ENCODE measurements at places on chromosomes 7 and 10.

DNA sequence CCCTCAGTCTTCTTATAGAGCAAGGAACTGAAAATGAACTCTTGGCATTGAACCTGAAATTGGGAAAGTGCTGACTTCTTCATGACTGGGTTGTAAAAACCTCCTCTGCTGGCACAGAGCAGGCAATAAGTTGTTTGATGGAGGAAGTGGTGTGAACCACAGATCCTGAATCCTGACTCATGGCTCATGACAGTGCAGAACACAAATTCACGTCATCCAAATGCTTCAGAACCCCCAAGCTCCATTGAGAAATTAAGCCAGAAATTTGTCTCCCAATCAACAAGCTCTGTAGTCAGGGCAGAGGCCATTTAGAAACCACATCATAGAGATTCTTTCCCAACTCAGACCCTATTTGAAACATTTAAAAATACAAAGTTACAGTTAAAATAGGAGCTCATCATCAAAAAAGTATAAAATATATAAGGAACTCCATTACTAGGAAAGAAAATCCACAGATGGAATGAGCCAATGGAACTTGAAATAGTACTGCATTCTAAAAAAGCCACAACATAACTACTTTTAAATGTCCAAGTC lies 10.3 kb upstream of the STK17A start:
- peak; percentile 99 for DNase-seq

DNA sequence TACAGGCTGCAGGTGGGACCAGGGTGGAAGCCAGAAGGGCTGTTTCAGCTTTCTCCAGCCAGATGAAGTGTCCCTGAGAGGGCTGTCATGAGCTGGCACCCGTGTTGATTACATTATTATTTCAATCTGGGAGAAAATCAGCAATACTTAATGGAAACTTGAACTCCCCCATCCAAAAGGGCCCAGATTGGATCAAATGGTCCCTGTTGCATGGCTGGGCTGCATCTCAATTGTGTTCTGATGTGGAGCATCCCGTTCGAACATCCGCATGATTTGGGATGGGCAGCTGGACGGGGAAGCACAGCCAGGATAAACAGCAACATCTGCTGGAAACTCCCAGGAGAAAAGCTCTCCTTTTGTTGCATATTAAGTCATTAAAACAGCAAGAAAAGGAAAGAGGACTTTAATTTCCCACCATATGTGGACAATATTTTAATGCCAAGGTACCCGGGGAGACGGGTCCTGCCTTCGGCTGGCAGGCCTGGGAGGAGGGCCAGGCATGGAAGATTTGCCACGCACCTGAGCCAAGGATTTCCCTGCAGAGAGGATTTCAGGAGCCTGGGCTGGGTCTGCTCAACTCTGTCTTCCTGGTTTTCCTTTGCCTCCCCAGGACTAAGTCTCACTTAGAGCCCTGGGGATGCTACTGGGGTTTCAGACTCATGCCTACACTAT lies 52.4 kb downstream of the NPTX2 start:
- DNase-seq: no peak

DNA sequence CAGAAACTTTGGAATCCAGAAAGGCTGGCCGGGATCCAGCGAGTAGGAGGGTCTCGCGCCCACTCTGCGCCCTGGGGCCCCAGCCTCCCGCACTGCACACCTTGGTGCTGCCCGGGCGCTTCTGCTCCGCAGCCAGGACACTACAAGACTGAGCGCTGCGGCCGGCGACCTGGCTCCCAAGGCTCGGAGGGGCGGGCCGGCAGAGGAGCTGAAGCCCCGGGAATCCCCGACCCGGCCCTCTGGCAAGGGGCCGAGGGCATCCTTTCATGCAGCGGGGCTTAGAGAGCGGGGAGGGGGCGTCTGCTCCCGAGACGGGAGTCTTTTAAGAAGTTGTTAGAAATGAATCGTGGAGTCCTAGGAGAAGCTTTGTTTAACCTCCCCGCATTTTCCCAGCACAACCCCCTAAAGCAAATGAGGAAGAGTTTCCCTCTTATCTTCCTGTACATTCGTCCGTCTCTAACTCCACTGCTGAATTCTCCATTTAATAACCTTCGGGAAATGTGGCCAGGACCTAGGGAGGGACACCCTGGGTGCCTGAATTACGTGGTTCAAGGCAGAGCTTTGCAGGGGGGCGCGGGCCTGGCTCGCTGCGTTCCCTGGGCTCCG lies 1.1 kb downstream of the VWC2 start:
- no peak for DNase-seq

GRCh38 chr10:63717027-63717715 lies 196.0 kb downstream of the REEP3 start:
- DNase-seq: no peak

DNA sequence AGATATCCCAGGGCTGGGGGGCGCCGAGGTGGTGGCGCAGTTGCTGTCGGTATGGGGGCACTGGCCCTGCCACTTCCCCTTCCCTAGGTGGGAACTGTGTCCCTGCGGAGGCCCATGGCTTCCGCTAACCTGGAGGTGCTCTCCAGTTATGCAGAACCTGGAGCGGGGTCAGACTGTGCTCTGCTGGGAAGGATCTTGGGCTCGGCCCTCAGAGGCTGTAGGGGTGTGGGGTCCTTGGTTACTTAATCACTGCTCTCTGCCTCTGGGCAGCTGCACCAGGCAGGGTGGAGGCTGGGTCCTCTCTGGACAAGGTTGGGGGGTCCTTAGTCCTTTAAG lies 2.4 kb downstream of the BRI3 start:
- DNase-seq: no peak

DNA sequence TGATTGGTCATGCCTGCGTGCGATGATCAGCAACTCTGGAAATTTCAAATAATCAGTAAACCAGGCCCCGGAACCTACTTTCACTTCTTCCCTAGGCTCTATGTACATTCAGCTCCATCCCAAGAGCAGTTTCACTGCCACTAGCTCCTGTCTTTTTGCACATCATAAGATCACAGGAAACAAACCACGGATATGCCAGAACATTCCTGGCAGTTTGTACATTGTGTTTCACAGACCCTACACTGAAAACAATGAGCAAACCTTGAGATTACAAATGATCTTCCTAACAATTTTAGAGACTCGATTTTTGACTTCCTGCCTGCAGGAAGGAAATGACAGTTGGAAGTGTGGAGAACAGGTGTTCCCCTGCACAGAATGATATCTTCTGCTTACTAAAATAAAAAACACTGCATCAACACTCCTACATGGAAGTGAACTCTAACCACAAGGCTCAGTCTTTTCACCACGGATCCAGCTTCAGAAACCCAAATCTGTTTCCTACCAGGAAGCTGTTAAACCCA lies 7.6 kb upstream of the TMEM236 start:
- DNase-seq: peak; percentile 38

DNA sequence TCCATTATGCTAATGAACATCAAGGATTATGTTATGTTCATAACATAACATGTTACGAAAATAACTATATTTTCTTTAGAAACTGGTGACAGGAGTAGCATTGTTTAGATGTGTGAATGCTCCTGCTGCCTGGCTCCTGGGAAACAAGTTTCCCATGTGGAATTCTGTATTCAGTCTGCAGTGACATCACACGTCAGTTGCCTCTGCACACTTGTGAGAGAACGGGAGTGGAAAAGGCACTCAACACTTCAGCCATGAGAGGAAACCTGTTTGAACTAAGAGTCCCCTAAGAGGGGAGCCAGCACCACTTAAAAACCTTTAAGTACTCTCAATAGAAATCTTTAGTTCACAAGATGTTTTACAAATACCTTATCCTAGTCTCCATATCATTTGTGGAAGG lies 140.3 kb upstream of the FAM20C start:
- no peak for DNase-seq

DNA sequence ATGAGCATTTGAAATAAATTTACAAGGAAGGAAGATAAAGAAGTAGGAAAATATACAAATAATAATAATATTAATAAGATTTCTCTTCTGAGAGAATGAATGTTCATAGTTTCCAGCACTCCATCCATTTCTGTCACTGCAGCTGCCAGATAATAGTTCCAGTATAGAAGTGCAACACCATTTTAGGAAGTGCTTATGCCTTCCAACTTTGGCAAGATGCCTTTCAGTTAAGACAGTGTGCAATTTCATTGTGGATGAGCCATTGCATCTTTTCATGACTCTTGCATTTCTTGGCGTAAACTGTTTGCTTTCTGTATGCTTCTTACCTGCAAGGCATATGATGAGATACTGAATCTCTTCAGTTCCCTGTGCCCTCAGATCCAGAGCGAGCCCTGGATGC lies 185.0 kb downstream of the PDE1C start:
- peak; percentile 36 for DNase-seq

DNA sequence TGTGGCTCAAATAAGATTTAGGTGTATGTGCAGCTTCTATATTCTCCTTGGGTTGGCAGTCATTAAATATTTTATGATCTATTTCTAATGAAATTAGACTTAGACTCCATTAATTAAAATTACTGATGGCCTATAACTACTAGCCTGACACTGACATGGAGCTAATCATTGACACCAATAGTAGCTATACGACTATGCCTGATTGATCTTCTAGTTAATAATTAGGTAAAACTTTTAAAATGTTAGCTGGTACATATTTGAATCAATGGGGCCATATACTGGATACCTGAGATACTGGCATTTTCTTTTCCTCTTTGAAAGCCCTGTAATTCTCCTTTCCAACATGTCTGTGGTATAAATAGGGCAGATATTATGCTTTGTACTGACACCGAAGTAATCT lies 14.4 kb downstream of the WEE2 start:
- no peak for DNase-seq

DNA sequence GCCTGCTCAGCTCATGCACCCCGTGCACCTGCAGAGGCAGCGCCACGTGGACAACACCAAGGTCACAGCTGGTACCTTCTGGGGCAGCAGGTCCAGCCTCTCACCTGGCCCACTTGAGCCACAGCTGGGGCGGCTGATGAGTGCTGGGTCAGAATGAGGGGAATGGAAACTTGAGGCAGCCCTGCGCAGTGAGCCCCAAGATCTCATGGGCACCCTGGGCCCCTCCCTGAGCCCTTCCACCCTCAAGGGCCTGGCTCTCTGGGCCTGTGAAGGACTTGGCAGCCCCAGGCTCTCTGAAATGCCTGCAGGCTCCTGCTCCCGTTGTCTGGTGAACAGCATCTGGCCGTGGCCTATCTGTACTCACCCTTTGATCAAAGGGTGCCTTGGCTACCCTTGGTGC lies 112.7 kb downstream of the TCERG1L start:
- DNase-seq: no peak

DNA sequence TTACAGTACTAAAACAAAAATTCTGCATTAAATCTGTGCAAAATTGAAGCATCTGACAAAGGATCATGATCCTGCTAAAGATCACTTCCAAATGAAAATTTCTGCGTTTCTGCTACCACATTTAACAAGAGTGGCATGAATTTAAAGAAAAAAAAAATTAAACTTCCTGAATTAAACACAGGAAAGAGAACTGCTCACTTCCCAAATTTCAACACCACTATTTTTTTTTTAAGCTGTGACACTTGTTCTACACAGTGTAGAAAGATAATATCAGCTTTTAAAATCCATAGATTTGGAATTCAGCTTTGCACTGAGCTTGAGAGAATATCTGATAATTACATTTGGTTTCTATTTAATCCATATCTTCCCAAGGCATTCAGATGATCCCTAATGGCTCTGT lies 73.6 kb downstream of the EPC1 start:
- DNase-seq: peak; percentile 66

DNA sequence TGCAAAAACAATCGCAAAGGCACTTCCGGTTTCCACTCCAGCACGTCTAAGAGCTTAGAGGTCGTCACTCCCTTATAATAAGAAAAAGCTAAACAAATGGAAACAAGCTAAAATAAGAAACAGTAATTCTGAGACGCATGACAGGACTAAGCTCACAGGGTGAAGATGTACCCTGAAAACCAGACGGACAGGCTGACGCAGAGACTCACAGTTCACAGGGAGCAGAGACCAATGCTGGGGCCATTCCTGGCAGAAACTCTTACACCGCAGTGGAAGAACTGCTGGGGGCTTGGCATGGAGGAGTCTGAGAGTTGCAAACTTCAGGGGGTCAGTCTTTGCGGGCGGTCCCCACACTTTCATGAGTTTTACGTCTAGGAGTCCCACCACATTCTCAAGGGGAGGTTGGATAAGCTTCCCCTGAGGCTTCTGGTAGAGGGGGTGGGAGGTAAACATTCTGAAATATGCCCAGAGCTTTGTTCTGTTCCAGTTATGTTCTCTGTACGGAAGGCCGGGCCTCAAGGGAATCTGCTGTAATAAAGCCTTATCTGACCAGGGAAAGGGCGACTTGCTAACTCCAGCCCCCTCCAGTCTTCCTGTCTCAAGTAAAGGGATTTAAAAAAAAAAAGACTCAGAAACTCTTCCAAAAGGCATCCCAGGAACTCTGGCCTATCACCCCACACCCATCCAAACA lies 47.8 kb downstream of the BRI3 start:
- no peak for DNase-seq

GRCh38 chr10:34933676-34934075 lies 118.6 kb upstream of the PARD3 start:
- no peak for DNase-seq

DNA sequence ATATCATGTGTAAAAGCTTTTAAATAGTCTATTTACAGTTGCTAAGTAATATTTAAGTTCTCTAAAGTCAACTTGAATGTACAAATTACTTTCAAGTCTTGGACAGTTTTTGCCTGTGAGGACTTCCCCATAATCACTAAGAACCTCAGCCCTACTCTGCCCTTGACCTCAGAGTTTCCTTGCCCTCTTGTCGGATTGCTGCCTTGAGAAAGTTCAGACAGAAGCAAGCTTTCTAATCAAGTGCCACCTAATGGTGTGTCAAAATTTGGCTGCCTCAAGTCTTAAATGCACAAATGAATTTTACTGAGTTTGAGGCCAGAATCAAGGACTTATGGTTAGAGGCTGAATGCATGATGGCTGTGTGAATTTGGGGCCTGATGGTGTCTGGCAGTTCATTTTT lies 88.3 kb upstream of the KAT6B start:
- peak; percentile 66 for DNase-seq

GRCh38 chr7:1013581-1013980 lies 30.6 kb downstream of the CYP2W1 start:
- DNase-seq: no peak

DNA sequence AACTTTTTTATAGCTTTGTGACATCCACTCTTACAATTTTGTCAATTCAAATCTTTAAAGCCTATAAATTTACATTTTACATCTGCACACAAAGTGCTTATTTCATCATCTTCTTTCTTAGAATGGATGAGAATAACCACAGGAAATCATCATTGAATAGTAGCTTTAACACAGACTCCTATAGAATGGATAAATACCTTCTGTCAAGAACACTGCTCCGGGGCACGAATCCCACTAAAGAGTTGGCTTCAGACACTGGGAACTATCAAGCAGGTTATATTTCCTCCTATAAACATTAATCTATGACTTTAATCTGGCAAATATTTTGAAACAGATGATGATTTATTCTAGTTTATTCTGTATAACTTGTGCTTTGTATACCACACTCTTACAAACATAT lies 269.7 kb upstream of the TPK1 start:
- no peak for DNase-seq

All from inflammatory macrophage (primary cell).